ENCODE measurements at places on chromosomes 12 and 14.

DNA sequence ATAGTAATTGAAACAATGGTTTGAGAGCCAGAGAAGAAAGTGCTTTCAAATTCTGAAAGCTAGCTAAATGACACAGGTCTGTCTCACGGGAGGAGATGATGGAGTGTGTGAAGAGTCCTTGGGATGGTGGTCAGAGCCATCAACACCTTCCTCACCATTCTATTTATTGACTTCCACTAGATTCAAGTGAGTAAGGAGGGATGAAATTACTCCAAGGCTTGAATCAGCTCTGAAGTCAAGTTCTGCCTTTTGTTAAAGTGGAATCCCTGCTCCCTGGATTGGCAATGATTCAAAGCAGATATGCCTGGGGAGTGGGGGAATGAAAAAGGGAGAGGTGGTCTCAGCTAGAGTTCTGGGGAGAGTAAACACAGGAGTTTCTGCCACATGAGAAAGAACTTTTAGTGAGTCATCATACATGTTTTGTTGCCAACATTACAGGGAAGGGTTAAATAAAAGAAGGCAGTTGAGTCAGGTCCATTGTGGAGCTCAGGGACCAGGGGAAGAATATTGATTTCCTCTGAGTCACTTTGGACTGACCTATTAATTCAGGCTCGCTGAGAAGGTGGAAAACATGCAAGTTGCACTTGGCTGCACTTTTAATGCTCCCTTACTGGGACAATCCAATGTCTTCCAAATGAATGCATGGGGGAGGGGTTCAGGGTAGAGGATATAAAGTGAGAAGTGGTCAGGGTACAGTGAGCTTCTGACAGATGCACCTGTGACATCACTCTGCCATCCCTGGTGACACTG is 142.7 kb downstream of the TBX5 start:
- DNase-seq = no peak

DNA sequence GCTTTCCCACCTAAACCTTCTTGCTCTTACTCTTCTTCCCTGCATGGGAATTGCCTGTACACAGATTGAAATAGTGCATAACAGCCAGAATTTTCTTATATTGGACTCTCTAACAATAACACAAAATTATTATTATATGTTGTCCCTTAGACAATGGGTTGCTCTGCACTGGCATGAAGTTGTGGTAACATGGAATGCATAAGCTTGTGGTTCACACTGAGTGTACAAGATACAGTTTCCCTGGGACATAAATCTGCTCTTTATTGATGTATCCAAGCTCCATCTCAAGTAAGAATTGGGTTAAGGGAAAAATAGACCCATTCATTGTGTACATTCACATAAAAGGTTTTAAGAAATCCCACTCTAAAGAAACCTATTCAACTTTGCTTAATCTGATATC is 114.4 kb upstream of the NTF3 start:
- no peak for DNase-seq

GRCh38 chr14:59588101-59588500 is 11.5 kb upstream of the CCDC175 start:
- DNase-seq = peak; percentile 9

- DNase-seq = no peak
Observed at GRCh38 chr14:74616996-74617700, 5.1 kb upstream of the LTBP2 start.

DNA sequence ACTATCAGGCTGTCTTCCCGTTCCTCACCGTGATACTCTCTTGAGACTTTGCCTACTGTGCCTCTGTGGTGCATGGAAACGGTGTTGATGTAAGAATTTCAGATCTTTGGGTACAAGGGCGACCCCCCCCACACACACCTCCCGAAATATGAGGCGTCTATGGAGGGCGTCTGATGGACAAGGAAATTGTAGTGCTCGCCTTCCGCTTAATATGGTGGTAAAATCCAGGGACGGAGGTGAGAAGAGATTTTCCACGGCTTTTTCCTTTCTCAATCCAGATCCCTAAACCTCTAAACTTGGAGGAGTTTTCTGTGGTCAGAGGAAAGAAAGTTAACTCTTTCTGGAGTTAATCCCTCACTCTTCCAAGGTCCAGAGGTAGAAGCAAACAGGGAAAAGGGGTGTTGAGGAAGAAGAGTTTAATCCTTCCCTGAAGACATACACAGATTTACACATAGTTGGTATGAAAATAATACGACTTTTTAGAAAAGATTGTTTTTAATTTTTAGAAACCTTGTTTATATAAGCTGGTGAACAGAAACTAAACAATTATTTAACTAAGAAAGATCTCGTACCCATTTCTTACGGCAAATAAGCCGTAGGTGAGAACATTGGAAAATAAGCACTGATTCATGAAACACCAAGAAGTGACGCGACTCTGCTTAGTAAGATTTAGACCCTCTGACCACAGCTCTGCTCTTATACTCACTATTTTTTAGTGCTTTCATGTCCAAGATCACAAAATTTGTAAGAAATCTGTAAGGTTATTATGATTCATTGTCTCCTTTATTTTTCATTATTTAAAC is 23.1 kb upstream of the RNASE12 start:
- DNase-seq = peak; percentile 26

DNA sequence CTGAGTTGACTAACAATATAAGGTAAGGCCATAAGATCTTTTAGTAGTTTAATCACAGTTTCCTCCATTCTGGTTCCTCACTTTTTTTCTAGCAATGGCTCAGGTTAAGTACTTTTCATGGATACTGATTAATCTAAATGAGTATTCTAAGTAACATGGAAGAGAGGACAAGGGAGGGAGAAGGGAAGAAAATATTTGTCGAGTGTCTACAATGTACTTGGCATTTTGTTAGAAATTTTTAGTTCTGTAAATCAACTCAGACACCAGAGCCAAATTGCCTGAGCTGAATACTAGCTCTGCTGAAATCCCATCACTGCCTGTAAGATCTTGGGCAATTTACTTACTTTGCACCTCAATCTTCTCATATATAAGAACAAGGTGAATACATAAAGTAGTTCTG is 20.2 kb downstream of the RERG start:
- no peak for DNase-seq

GRCh38 chr12:128312661-128313060 is 45.7 kb downstream of the TMEM132C start:
- no peak for DNase-seq

GRCh38 chr12:25458047-25458552 is 95.0 kb downstream of the LMNTD1 start:
- DNase-seq = no peak

DNA sequence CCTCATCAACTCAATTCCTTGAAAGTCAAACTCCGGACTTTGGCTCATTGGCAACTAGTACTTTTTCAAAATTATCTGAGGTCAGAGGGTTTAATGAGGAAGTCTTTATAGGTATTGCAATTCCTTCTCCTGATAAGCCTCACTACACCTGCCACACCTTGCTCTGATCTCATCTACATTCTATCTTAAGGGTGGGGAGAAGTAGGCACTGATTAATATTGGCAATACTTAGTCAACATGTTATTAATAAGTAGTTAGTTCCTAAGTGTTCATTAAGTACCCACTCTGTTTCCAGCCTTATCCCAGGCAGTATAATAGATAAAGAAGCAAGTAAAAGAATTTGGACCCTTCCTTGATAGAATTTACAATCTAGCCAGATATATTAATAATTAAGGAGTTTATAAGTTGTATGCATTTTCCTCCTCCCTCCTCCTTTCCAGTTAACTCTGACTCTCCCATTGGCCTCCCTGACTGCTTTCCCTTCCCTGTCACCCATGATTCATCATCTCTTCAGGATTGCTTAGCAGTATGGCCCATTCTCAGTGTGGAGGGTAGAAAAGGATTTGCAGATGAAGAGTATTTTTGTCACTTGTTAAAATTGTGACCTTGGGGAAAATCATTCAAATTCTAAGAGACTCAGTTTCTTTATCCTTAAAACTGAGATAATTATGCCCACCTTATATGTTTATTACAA is 231.0 kb upstream of the ATP2B1 start:
- no peak for DNase-seq

DNA sequence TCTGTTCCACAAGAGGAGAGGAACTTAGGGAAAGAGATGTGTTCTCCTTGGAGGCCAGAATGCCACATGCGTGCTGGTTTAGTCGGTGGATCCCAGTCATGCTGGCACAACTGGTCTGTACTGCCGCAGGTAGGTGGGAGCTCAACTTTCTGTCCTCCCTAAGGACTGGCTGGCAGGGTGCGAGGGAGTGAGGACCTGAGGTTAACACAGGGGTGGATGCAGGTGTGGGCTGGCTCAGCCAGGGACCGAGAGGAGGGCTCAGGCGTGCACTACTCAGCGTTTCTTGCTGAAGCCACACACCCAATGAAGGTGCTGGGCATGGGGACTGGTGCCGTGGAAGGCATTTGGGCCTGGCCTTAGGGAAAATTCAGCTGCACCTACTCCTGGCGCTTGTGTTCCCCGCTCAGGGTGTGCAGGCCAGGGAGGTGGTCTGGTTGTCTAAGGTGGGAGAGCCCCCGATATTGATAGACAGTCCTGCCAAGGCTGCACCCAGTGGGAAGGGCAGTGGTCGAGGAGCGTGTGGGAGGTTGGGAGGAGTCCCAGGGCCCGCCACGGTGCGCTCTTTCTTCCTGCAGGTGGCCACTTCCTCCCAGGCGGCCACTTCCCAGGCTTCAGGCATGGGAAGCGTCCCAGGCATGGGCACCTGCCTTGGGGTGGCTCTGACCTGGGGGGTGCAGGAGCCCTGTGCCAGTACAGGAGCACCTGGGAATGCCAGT is 138.4 kb downstream of the ADGRD1 start:
- DNase-seq = no peak

DNA sequence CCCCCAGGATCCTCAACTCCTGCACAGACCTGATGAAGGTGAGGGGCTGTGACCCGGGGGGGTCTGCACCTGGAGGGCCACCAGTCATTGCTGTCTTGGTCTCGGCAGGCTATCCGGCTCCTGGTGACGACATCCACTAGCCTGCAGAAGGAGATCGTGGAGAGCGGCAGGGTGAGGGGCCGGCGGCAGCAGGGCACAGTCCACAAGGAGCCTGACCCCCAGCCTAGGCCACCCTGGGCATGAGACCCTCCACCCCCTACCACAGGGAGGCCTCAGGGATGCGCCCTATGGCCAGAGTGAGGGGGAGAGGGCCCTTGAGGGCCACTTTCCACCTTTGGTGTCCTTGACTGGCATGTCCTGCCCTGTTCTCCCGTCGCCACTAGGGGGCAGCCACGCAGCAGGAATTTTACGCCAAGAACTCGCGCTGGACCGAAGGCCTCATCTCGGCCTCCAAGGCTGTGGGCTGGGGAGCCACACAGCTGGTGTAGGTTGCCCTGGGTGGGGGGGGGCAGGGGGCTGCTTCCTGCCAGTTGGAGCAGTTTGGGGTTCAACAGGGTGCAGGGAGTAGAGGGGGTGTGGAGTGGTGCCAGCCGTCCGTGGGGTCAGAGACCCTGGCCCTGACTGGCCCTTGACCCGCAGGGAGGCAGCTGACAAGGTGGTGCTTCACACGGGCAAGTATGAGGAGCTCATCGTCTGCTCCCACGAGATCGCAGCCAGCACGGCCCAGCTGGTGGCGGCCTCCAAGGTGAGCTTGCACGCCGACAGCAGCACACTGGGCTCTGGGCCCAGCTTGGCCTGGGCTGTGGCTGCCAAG is 25.0 kb downstream of the HIP1R start:
- DNase-seq = peak; percentile 84

- no peak for DNase-seq
Observed at GRCh38 chr12:41459111-41459905, 271.2 kb downstream of the PDZRN4 start.

DNA sequence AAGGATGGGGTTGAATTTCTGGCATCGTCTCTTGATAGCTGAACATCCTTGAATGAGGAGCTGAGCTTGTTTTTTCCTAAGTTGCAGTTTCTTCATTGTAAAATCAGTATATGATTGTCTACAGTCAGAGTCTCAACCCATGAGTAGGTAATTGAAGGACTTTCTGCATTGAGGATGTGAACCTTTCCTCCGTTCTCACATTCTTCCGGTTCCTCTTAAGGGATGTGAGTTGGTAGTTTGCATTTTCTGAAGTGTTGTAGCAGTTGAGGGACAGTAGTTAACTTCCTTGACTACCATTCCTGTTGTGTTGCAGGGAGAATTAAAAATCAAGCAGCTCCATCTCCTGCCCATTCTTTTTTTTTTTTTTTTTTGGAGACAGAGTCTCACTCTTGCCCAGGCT is 19.1 kb downstream of the TPCN1 start:
- DNase-seq = no peak

- DNase-seq = no peak
Observed at GRCh38 chr12:131045705-131046460, 92.2 kb downstream of the ADGRD1 start.

DNA sequence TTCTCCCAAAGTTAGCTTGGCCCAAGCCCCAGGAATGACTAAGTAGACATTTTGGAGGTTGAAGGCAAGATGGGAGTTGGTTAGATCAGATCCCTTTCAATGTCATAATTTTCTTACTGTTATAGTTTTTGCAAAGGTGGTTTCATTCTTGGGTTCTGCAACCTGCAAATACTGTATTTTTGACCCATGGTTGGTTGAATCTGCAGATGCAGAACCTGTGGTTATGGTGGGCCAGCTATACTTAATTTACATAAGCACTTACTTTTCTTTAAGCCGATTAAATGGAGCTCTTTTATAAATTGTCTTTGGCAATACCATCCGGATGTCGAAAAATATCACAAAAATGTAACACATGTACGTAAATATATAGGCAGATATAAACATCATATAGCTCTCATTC is 25.6 kb downstream of the LEMD3 start:
- DNase-seq = no peak

DNA sequence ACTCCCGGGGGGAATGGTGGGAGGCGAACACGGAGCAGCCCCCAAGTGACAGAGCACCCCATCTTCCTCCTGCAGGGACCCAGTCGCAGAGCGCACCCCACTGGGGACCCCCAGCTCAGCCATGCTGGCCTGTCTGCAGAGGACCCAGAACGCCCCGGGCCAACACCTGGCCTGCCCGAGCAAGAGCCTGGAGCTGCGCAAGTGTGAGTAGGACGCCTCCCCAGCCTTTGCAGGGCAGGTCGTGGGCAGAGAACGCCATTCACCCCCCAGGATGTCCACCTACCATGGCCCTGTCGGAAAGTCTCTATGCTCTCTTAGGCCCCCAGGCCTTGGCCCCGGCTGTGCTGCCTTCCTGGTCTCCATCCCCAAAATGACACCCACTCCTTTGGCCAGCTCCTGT is 30.4 kb downstream of the FAM222A start:
- DNase-seq = no peak

GRCh38 chr14:52067873-52068614 is 815 bp downstream of the NID2 start:
- peak; percentile 44 for DNase-seq

DNA sequence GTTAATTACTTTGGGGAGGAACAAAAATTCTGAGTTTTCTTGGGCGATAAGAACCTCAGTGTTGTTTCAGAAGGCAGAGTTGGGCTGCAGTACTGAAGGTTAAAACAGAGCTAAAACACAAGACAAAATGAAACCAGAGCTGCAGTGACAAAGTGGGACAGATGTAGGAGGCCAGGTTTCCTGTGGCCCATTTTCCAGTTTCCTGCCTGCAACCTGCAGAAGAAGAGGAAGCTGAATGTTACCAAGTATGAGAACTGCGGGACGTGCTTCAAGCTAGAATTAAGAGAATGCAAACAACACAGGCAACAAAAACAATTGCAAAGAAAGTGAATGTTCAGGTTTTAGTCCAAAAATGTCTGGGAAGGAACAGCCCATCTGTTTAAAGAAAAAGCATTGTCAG is 17.8 kb downstream of the ELK3 start:
- no peak for DNase-seq

- DNase-seq = no peak
Observed at GRCh38 chr14:35155962-35156361, 33.6 kb downstream of the PRORP start.

- DNase-seq = no peak
Observed at GRCh38 chr14:76698191-76698590, 63.1 kb upstream of the VASH1 start.
